Type B pancreatic cell (in vitro differentiated cells): ENCODE measurements at places on chromosomes 3 and 15.

DNA sequence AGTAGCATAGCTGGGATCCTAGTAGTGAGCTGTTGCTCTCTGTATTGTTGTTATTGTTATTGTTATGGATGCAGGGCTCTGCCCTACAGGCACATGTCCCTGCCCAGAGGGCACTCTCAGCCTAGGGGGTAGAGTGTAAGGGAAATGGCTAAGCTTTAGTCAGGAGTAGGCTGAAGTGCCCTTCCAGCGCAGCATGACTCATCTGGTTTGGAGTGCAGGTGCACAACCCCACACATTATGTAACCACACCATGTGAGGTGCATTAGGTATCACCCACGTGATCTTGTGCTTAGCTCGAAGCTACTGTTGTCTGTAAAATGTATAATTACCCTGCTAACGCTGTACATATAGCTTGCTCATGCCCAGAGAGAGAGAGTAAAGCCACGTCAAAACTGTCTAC is 48.3 kb upstream of the TIPARP start:
- H3K27me3 ChIP-seq: no peaks in the 10 kb centered on the region
- no peak for DNase-seq
- no peak overlapping the region for H3K4me3 ChIP-seq
- H3K27ac ChIP-seq: no peak overlapping the region
- H3K4me1 ChIP-seq: peaks cover 16% of the 10 kb centered on the region

DNA sequence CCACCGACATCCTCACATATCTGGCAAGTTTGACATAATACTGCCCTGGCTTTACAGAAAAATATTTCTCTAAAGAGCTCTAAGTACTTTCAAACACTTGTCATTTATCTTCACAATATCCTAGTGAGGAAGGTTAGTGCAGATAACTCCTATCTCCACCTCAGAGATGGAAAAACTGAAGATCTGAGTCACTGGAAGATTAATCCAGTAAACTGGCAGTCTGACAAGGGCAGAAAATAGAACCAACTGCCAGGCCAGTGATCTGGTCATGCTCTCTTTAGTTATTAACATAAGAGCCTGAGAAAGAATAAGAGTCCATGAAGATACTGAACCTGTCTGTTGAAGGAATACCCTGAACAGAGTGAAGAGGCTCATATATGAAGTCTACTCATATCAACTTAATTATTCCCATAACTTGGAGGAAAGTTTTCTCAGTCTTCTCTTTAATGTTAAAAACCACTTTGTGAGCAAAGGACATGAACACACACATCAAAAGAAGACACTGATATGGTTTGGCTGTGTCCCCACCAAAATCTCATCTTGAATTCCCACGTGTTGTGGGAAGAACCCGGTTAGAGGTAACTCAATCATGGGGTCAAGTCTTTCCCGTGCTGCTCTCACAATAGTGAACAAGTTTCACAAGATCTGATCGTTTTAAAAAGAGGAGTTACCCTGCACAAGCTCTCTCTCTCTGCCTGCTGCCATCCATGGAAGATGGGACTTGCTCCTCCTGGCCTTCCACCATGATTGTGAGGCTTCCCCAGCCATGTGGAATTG is 61.4 kb downstream of the GOLIM4 start:
- H3K4me3 ChIP-seq: no peak overlapping the region
- H3K4me1 ChIP-seq: peaks cover 3% of the 10 kb centered on the region
- no peak for DNase-seq
- H3K27ac ChIP-seq: no peak overlapping the region

DNA sequence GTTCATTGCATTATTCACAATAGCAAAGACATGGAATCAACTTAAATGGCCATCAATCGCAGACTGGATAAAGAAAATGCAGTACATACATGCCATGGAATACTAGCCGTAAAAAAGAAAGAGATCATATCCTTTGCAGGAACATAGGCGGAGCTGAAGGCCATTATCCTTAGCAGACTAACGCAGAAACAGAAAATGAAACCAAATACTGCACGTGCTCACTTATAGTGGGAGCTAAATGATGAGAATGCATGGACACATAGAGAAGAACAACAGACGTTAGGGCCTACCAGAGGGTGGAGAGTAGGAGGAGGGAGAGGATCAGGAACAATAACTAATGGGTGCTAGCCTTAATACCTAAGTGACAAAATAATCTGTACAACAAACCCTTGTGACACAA is 57.9 kb downstream of the RASA2 start:
- H3K27ac ChIP-seq: no peak overlapping the region
- H3K4me3 ChIP-seq: no peak overlapping the region
- peaks cover 62% of the 10 kb centered on the region for H3K36me3 ChIP-seq
- H3K27me3 ChIP-seq: no peaks in the 10 kb centered on the region
- H3K4me1 ChIP-seq: no peaks in the 10 kb centered on the region
- DNase-seq: no peak

DNA sequence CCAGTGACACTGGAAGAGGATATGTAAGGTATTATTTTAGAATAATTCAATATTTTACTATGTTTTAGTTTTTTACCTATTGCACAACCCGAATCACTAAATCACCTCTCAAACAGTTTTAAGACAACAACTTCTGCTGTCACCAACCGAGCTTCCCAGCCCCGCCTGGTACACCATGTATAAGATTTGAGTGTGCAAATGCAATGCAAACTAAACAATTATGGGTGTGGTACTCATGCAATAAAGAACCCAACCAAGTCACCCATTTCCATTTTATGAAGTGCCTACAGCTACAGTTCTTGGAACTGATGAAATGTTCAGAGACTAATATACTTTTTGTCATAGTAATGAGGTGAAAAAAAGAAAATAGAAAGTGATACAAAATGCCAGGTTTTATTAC is 256.2 kb downstream of the TAFA4 start:
- H3K27me3 ChIP-seq: no peaks in the 10 kb centered on the region
- no peak overlapping the region for H3K27ac ChIP-seq
- no peak for DNase-seq
- no peaks in the 10 kb centered on the region for H3K36me3 ChIP-seq

GRCh38 chr3:105223815-105224214 is 142.9 kb upstream of the ALCAM start:
- no peaks in the 10 kb centered on the region for H3K27me3 ChIP-seq
- no peak overlapping the region for H3K4me3 ChIP-seq
- no peak for DNase-seq
- H3K27ac ChIP-seq: no peak overlapping the region
- no peaks in the 10 kb centered on the region for H3K4me1 ChIP-seq

DNA sequence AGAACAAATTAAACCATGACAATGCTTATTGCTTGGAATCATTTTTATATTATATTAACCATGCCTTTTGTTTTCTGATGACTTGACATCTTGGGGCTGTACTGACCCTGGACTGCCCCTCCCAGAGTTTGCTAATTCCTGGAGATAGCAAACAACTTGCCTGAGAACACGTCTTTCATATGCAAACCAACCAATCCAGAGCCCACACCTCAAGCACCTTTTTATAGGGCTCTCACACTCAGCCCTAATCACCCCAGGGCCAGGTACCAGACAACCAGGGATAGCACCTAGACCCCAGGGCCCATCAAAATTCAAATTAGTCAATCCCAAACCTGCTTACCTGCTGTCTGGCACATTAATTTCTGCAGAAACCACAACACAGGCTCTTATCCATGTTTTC is 36.9 kb downstream of the MRPS11 start:
- no peak for DNase-seq
- no peak overlapping the region for H3K27ac ChIP-seq
- peaks cover 12% of the 10 kb centered on the region for H3K36me3 ChIP-seq
- H3K27me3 ChIP-seq: no peaks in the 10 kb centered on the region
- H3K4me3 ChIP-seq: no peak overlapping the region

DNA sequence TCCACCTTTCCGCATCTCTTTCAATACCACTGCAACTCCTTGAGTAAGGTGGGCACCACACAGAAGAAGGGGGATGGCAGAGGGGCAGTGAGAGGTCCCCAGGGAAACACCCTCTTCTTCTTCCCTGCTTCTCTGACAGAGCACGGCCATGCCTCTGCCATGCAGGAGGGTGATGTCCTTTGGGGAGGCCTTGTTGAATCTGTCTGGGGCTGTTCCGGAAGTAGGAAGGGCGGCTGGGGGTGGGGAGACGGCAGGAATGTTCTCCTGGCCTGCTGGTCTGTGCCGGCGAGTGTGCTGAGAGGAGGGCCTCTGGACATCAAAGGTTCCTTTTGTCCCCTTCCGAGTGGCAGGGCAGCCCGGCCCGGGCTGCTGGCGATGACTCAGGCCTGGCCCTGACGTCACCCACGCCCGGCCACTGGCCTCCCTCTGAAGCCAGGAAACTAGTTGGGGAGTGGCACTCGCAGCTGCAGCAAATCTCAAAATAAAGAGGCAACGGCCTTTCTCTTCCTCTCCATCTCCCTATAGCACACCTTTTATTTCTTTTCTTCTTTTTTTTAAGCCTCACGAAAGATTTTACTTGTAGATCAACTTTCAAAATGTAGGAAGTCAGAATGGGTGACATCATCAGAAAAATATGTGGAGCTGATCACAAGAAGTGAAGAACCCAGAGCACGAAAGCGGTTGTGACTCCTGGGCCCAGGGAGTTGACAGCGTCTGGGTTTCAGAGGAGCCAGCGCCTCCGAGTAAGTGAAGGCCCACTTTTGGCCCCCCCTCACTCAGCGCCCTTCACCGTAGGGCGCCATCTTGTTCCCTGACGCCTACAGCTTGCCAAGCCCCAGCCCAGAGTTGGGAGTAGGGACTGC is at the start of gene ZBTB38:
Gene ZBTB38 (plus strand): TSS at position 443 of the 863 bp plus-strand sequence. CDS start 73,885 bp downstream, outside the sequence.
- peaks cover 48% of the 10 kb centered on the region for H3K4me1 ChIP-seq
- peak within 1 kb of the TSS; percentile 75 for H3K4me3 ChIP-seq
- peak within 1 kb of the TSS; percentile 99 for H3K27ac ChIP-seq
- H3K36me3 ChIP-seq: peaks cover 3% of the 10 kb centered on the region

DNA sequence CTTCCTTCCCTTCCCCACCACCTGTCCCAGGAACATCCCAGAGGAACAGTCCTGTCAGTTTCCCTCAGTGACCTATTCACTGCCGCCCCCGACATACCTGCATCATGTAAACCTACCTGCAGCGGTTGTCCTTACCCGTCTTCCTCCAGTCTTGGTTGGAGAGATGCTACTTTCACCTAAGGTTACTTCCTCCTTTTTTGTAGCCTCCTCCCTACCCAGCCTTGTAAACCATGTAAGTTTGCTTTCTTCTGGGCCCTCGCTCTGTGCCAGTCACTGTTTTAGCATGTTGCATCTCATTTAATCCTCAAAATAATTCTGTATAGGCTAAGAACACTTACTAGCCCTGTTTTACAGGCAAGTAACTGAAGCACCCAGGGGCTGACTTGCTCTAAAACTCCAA is 58.3 kb downstream of the GPR171 start:
- no peaks in the 10 kb centered on the region for H3K4me1 ChIP-seq
- H3K27me3 ChIP-seq: peaks cover 2% of the 10 kb centered on the region
- no peak overlapping the region for H3K27ac ChIP-seq
- no peak for DNase-seq
- H3K4me3 ChIP-seq: no peak overlapping the region
- no peaks in the 10 kb centered on the region for H3K36me3 ChIP-seq

GRCh38 chr15:66644869-66645268 is 57.2 kb upstream of the SMAD6 start:
- no peak for DNase-seq
- no peaks in the 10 kb centered on the region for H3K27me3 ChIP-seq
- no peak overlapping the region for H3K4me3 ChIP-seq
- peaks cover 17% of the 10 kb centered on the region for H3K4me1 ChIP-seq

- peaks cover 51% of the 10 kb centered on the region for H3K36me3 ChIP-seq
- no peaks in the 10 kb centered on the region for H3K27me3 ChIP-seq
- no peak for DNase-seq
- peak overlapping the region; percentile 22 for H3K4me3 ChIP-seq
- H3K27ac ChIP-seq: peak overlapping the region; percentile 90
- peaks cover 23% of the 10 kb centered on the region for H3K4me1 ChIP-seq
Measured at GRCh38 chr3:5197470-5198312, 10.2 kb downstream of the EDEM1 start.

DNA sequence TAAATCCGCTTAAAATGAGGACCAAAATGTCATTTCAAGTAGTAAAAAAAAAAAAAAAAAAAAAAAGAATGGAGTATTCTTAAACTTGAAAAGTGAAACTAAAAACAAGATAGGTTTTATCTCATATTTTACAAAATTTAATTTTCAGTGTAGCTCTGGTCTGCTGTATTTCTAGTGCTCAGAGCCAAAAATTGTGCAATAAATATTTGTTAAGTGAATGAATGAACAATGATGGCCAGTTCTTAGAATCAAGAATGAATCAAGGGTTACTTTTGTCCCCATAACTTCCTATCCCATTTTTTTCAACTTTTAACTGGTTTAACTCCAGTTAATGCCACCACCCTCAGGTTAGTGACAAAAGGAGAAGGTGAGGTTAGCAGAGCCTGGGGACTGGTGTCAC is 214.4 kb downstream of the ABHD5 start:
- no peak overlapping the region for H3K27ac ChIP-seq
- H3K4me1 ChIP-seq: no peaks in the 10 kb centered on the region
- DNase-seq: no peak
- H3K27me3 ChIP-seq: peaks cover 23% of the 10 kb centered on the region
- H3K36me3 ChIP-seq: no peaks in the 10 kb centered on the region

GRCh38 chr3:168272343-168272985 is 176.7 kb upstream of the GOLIM4 start:
- no peak for DNase-seq
- no peaks in the 10 kb centered on the region for H3K4me1 ChIP-seq
- H3K4me3 ChIP-seq: no peak overlapping the region
- no peaks in the 10 kb centered on the region for H3K36me3 ChIP-seq
- H3K27me3 ChIP-seq: no peaks in the 10 kb centered on the region
- H3K27ac ChIP-seq: no peak overlapping the region

DNA sequence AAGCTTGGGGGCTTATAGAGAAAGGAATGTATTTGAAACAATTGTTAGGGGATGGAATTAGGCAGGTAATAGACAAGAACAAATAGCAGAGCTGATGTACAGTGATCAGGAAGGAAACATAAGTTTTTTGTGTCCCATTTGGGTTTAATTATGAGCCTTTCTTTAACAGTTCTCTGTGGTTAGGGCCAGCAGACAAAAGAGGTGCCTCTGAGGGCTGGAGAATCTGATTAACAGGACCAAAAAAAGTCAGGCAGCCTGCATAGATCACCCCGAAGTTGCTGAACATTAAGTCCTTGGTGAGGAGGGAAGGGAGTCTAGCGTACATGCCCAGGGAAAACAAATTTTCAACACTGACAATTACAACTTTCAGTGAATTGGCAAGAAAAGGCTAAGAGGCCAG is 88.6 kb upstream of the SPRED1 start:
- H3K36me3 ChIP-seq: no peaks in the 10 kb centered on the region
- DNase-seq: no peak
- H3K4me1 ChIP-seq: peaks cover 31% of the 10 kb centered on the region
- H3K27ac ChIP-seq: peak overlapping the region; percentile 18

GRCh38 chr3:42489116-42489936 is 13.1 kb upstream of the VIPR1 start:
- no peak overlapping the region for H3K27ac ChIP-seq
- DNase-seq: peak; percentile 55
- no peaks in the 10 kb centered on the region for H3K36me3 ChIP-seq
- no peaks in the 10 kb centered on the region for H3K4me1 ChIP-seq
- H3K27me3 ChIP-seq: peaks cover 36% of the 10 kb centered on the region

DNA sequence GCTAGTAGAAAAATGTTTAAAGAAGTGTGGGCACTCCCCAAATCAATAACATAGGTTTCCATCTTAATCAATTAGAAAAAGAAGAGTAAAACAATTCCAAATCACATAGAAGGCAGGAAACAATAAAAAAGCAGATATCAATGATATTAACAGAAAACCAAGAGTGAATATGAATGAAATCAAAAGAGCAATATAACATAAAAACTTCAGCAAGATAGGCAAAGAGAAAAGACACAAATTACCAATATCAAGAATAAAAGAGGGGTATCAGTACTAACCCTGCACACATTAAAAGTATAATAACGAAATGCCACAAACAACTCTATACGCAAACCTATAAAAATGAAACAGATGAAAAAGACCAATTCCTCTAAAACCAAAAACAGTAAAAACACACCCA is 19.6 kb downstream of the DMXL2 start:
- DNase-seq: no peak
- H3K27ac ChIP-seq: peak overlapping the region; percentile 34
- no peak overlapping the region for H3K4me3 ChIP-seq
- no peaks in the 10 kb centered on the region for H3K27me3 ChIP-seq
